ENCODE measurements at places on chromosomes 1 and 21.
A peak's percentile ranks its signal among the peaks of the same experiment; 100 is the strongest.

DNA sequence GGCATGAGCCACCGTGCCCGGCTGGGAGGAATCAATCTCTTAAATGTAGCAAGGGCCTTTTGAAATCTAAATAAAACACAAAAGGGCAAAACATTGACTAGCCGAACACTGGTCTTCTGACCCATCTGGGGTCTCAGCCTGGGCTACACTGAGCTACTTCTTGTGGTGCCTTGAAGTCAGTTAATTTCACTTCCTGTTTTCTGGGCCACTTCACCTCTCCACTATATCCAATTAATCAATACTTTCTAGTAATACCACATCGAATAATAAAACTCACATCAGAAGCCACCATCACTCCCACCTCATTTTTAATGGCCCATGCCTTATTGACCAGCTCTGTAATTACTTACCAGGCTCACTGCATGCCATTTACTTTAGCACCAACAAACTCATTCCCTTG lies 138.0 kb upstream of the SAMSN1 start:
- no peak for DNase-seq

GRCh38 chr21:42348762-42349161 lies 2.0 kb downstream of the TFF2 start:
- DNase-seq = no peak

DNA sequence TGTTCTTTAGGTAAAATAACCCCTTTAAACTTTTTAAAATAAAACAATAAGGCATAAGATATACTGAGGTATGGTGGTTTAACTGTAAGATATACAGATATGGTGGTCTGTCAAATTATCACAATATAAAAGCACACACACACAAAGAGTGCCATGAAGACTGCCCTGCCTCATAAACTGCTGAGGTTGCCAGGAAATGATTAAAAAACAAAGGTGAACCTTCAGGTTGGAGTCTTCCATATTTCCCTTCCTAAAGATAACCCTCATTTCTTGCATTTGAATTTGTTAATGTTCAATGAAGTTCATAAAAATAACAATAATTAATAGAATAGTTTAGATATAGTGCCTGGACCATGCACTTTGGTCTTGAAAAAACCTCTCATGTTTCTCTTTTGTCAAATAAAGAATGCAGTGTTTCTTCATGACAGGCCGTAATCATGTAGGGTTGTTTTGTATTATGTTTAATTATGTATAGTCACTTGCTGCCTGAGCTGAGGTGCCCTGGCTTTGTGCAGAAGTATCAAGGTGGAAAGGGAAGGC lies 123.6 kb upstream of the B3GALT2 start:
- no peak for DNase-seq

GRCh38 chr1:16440131-16440469 lies 424 bp upstream of the NECAP2 start:
- no peak for DNase-seq

DNA sequence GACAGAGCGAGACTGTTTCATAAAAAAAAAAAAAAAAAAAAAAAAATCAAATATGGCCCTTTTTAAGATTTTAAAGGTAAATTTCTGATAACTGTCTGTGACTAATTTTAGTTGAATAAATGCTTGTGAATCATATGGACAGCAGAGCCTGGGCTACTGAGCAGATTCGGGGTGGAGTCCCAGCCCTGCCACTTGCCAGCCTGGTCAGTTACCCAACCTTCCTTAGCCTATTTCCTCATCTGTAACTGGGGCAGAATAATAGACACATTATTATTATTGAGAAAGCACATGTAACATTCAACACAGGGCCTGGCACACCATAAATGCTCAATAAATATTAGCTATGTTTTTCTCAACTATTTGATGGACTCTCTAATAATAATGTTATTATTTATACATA lies 11.2 kb upstream of the H3-3A start:
- DNase-seq = no peak

DNA sequence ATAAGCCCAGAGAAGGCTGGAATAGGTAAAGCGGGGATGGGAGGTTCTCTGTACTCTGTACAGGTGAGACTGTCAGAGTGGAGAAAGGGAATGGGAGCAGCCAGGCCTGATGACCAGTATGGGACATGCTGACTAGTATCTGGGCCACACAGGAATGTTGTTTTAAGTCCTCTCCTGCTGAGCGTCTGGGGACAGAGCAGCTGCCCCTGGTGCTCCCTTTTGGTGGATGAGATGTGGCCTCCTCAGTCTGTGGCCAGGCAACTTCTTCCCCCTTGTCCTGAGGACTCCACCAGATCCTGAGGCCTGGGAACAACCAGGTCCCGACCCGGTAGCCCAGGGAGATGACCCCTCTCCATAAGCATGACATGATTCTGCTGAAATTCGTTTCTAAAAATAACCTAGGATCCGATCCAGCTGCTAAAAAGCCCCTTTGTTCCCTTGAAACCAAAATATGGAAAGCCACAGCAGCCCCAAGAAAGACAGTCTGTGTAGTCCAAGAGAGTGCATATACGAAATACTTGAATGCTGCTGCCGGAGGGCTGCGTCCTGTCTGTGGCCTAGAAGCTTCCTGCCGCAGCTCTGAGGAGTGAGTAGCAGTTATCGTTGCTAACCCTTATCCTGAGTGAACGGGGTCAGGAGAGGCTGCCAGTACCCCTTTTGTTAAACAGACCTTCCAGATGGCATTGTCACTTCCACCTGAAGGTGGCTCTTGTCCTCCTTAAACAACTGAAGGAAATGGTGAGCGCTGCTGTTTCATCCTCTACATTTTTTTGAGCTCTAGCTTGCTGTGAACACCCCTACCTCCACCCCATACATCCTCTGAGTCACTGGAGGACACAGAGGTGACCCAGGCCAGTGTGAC lies 47.1 kb downstream of the ATP2B4 start:
- peak; percentile 76 for DNase-seq

GRCh38 chr1:16114527-16115467 lies 41.1 kb downstream of the EPHA2 start:
- DNase-seq = no peak

DNA sequence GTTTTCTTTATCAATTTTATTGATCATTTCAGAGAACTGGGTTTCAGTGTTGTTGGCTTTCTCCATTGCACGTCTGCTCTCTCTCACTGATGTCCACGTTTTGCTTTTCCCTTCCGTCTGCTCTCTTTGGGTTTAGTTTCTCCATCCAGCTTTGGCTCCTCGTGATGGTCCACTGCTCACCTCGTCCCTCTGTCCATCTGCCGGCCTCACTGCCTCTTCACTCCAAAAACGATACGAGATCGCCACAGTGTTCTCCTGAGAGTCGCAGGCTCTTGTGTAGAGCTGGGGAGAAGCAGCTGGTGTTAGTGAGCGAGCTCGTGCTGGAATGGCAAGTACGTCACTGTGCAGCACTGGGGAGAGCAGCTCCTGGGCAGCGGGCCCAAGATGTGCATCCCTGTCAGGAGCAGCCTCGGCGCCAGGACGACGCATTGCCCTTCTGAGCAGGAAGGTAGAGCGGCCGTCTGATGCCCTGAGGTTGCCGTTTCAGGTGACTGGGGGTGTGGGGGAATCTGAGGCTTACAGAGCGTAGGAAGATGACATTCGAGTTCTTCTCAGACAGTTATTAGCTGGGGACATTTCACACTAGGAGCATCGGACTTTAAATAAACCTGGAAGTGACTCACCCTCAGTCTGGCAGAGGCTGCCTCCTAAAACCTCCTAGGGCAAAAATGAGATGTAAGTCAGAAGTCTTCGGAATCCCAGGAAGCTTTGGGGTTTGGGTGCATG lies 31.4 kb upstream of the PCBP3 start:
- no peak for DNase-seq

DNA sequence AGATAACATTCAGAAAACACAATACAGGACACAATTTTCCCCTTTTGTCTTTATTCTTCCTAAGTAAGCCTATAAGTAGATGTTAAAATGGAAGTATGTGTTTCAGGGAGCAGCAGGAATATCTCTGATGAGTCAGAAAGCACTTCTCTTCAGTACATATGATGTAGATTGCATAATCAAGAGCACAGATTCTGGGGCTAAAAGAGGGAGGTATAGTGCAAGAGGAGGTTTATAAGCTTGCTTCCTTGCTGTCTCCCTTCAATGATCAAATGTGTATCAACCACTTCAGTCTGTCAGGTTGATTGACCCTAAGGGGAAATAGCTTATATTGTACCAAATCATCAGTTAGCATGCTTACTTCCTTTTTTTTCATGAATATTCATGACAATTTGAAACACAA lies 822.8 kb downstream of the BRINP3 start:
- DNase-seq = no peak

DNA sequence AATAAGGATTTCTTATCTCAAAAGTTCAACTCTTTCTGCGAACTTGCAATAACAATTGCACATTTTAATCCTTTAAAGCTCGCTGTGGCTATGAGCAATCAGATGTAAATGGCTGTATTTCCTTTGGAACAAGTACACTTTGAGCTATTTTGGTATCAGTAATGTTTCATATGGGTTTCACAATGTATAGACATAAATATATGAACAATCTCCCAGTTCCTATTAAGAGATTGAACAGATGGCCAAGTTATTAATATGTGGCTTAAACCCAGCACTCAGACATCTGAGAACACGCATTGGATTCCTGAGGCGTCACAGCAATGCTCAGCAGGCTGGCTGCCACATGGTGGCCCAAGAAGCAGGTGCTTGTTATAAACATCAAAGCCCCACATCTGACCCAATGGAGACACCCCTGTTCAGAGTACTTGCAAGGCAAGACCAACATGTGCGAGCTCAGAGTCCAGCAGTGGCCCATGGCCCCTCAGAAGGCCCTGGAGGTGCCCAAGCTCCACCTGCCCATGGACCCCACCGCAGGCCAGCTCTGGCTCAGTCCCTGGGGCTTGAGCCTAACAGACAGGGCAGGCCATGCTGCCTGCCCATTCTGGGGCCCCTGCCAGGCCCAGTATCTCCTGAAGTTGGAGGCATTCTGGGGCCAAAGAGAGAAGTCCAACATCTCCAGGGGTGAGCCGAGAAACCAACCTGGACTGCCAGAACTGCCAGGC lies 23.7 kb downstream of the PSMG1 start:
- DNase-seq = no peak

DNA sequence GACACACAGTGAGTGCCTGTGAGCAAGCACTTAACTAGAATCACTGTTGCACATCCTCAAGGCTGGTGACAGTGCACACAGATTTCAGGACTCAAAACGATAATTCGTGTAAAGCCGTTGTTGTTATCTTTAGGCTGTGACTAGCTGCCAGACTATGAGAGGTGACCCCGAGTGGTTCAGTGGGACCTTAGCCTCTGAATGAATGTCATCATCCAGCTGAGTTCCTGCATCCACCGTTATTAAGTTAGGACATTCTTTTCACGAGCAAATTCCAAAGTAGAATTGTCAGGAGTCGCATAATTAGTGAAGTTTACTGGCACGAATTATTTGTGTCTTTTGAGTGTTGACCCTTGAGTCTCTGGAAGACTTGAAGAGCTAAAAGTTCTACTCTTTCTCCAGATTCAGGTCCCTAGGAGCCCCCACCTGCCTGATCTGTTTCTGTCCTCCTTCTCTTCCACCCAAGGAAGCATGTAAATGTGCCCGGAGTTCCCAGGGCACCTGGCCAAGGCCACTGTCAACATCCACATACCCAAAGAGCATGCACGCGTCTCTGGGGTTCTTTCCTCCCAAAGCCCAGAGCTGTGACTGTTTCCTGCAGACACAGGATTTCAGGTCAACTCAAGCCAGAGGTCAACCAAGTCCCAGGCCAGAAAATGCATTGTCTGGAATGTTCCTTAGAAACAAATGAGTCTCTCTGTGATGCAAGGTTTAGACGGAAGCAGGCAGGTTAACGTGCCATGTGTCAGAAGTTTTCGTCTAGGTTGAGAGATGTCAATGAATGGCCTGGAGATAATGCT lies 207.2 kb downstream of the TOMM20 start:
- no peak for DNase-seq

DNA sequence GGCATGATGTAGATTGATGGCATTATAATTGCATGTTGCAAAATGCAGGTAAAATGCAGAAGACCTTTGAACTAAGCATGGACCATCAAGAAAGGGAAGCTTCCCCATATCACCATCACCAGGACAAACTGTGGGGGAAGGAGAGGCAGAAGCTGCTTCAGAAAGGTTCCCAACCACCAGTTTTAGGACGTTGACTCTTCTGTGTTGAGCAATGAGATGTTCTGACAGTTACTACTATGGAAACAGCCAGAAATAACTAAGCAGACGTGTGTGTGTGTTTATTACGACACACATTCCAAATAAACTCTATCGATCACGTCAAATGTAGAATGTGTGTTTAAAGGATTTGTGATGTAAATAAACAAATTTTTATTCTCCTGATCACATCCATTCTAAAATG lies 110.2 kb upstream of the PLD5 start:
- no peak for DNase-seq

DNA sequence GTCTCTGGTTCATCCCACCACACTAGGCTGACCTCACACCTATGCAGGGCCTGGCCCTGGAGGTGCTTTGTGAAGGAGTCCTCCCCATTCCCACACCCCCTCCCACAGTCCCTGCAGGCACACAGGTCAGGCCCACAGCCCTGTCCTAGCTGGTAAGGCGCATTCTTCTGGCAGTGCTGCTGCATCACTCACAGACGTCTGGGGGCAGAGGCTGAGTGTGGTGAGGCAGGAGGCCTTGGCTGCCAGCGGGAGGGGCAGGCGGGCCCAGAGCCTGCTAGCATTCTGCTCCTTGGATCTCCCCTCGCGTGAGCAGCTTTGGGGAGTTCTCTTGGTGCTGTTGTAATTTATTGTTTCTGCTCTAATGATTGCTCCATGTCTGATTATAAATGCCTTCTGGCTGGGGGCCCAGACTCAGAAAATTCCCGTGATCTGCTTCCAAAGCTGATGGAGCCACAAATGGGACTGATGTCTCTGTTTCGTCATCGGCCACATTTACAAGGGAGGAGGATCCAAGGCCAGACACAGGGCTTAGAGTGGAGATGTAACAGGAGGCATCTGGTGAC lies 62.9 kb downstream of the TRABD2B start:
- DNase-seq = no peak

DNA sequence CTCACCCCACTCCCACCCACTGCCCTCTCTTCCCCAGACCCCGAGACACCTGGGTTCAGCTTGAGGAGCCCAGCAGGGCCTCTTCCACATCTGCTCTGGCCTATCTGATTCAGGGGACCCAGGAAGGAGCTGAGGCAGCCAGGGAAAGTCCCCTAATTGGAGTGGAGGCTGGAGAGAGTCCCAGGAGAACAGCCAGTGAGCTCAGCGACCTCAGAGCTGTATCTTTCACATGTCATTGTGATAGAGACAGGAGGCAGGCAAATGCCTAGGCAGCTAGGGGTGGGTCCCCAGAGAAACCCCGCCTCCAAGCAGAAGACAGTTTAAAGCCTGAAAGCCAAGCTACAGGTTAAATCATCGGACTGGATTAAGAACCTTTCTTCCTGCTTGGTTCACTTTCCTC lies 122.7 kb downstream of the MATN1 start:
- DNase-seq = no peak
